Panc1 (cell line): ENCODE measurements at places on chromosomes 16 and 17. TPM values are rescaled to one million over a fixed set of nuclear protein-coding genes. Genes with fewer than 3 reads are reported as not detected.

OR4D1 gene
- total RNA-seq, result 0.05 TPM

XAF1 gene
- 3.5 TPM for total RNA-seq

TBC1D3K gene
- 1.5 TPM for total RNA-seq

GPRC5B gene
- 10.4 TPM for total RNA-seq
